Caudate nucleus (tissue), 63 donors: ENCODE measurements at places on chromosomes 4 and X.

- no peak for DNase-seq
These were observed 21.0 kb upstream of the GEMIN8 start for GRCh38 chrX:14050709-14051108.

GRCh38 chr4:105712766-105713165 lies 4.2 kb downstream of the GSTCD start:
- no peak for DNase-seq

GRCh38 chr4:188005561-188005960 lies 10.0 kb downstream of the ZFP42 start:
- DNase-seq = no peak

GRCh38 chr4:112069110-112069509 lies 76.1 kb upstream of the FAM241A start:
- no peak for DNase-seq
